ENCODE measurements at places on chromosomes 6 and 20.
A peak's percentile ranks its signal among the peaks of the same experiment; 100 is the strongest.

- DNase-seq, result no peak
These were observed 31.1 kb upstream of the STXBP5 start for GRCh38 chr6:147173140-147173539.

DNA sequence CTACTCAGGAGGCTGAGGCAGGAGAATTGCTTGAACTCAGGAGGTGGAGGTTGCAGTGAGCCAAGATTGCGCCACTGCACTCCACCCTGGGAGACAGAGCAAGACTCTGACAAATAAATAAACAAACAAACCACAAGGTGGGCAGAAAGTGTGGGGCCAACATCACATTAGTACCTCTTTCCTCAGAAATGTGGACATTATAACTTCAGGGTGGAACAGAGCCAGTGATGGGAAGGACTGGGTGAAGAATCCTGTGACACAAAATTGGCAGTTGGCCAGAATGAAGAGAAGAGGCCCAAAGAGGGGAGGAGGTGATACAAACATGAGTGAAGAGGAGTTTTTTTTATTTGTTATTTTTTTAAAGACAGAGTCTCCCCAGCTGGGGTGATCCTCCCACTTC is 50.6 kb downstream of the NUP153 start:
- DNase-seq, result no peak

DNA sequence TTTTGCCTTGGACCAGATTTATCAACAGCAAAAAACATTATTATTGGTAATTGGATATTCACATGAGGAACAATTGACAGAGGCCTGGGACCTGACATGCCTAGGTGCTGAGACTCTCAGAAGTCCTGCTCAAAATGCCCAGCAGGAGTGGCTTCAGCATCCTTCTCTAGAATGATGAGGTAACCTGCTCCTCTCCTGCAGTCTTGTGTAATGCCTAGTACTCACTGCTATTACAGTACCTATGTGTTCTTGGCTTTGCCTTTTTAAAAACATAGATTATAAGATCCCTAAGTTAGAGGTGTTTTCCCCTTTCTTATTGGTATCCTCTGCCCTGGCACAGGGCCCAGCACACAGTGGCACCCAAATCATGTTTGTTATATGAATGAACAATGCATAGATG is 230.9 kb downstream of the PKHD1 start:
- no peak for DNase-seq

DNA sequence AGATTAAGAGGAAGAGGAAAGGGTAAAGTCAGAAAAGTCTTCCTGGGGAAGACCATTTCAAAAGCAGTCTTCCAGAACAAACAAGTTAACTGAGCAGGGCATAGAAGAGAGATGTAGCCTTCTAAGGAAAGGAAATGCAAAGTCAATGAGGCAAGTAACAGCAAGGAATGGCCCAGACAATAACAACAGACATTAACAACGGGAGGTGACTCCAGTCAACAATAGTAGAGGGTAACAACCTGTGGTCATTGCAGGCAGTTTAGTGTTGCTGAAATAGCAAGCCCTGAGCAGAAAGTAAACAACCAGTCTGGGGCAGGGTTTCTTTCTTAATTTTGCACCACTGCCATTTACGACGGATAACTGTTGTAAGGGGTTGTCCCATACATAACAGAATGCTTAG is 2.1 kb downstream of the MDN1 start:
- no peak for DNase-seq

GRCh38 chr20:17751640-17752039 is 51.9 kb downstream of the BANF2 start:
- DNase-seq, result no peak

DNA sequence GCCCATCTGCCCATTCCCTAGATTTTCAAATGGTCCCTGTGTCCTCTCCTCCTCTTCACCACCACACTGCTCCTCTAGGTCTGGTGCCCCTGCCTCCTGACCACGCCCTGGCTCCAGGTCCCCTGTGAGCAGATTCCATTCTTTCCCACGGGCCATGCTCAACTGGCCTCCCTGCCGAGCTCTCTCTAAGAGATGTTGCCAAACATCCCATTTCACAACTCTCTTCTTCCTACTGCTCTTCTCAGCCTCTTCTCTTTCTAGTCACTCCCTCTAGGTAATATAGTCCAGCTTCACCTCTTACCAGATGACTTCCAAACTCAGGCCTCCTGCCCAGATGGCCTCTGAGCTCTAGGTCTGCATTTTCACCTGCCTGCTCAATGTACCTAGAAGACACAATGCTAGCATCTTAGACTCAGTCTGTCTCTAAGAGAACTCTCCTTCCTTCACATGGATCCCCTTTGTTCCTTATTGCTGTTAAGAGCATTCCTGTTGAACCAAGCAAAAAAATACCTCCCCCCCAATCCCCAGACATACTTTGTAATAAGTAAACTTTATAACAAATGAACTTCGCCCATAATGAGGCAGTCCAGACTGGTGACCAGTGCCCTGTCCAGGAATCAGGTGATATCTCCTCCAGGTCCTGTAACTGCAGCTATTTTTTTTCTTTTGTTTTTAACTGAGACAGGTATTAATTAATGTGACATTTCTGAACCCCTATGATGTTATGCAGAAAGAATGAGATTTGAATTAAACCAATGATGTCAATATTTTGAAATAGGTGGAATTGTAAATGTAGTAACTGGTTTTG is 79.0 kb downstream of the LYRM4 start:
- no peak for DNase-seq

GRCh38 chr6:104711371-104711770 is 148.3 kb downstream of the HACE1 start:
- DNase-seq, result peak; percentile 45

GRCh38 chr6:168021581-168021980 is 24.1 kb downstream of the KIF25 start:
- no peak for DNase-seq

- no peak for DNase-seq
These were observed 235.1 kb upstream of the FOXQ1 start for GRCh38 chr6:1076531-1077459.

- DNase-seq, result no peak
These were observed 40.0 kb downstream of the SF3B5 start for GRCh38 chr6:144055121-144055931.

- no peak for DNase-seq
These were observed 47.4 kb downstream of the PDE10A start for GRCh38 chr6:165615636-165616035.

DNA sequence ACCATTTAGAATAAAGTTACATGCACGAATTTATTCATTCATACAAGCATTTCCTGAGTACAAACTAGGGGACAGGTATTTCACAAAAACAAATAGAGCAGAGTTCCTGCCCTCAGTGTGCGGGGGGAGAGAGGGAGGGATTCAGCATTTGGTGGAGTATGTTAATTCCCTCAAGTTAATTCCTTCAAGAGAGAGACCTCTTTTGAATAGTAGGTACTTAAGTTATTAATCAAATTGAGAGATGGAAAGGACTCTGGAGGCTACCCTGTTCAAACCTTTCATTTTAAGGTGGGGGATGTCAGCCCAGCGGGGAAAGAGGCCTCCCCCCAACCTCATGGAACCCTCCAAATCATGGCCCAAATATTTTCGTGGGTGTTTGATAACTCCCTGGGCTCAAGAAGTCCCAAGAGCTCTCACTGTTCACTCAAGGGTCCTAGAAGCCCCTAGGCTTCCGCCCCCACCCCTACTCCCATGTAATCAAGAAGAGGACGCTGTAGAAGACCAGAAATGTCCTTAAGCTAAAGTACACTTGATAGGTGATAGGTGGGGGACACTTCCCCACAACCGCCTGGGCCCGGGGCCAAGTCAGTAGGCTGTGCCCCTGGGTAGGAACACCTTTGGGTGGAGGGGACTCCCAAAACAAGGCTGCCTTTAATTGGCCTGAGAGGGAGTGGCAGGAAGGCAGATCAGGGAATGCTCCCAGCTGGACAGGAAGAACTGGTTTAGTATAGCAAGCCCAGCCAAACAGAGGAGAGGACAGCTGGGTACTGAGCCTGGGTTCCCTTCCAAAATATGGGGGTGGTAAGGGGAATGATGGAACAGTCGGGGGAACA is 2.9 kb downstream of the SDC4 start:
- DNase-seq, result no peak

DNA sequence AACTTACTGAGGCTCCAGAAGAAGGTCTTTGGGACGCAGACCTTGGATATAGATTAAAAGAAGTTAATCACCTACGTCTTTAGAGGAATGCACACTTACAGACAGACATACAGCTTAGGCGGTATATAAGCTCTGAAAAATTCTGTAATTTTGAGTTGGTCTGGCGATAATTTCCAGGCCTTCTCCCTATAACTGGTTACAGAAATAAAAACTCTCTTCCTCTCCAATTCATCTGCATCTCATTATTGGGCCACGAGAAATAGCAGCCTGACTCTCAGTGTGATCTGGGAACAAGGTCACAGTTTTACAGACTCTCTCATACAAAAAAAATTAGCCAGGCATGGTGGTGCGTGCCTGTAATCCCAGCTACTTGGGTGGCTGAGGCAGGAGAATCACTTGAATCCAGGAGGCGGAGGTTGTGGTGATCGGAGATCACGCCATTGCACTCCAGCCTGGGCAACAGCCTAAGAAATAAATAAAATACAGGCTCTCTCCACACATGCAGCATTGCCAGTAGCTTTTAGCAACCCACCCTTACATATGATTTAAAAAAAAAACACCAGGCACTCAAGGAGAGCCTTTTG is 4.7 kb downstream of the ZBTB24 start:
- no peak for DNase-seq

GRCh38 chr20:48809673-48810072 is 18.1 kb downstream of the PREX1 start:
- DNase-seq, result no peak

GRCh38 chr20:62730481-62730880 is 21.8 kb downstream of the NTSR1 start:
- DNase-seq, result no peak

DNA sequence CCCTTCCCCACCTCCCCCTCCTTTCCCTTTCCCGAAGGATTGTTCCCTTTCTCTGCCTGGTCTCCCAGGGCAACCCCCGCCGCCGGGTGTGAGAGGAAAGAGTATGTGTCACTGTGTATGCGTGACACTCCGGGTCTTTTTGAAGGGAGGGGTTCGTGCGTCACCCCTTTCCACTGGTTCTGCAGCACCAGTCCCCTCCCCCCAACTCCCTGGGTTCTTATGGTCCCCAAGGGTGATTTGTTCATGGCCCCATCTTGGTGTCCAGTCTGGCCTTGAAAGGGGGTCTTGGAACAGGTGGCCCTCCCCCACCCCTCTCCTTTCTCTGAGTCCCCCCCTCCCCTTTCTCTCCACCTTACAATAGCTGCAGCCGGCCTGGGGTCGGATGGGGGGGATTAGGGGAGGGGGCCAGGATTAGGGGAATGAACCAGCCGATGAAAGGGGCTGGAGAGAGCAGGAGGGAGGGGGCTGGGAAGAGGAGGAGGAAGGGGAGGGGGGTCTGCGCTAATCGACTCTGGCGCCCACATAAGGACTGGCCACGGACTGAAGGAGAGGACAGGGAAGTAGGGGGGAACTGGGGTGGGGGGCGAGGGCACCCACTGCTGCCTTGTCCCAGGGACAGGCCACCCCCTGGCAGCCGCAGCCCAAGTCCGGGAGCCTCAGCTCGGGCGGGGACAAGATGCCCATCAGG is 1.3 kb upstream of the RING1 start:
- DNase-seq, result no peak

- no peak for DNase-seq
These were observed 16.8 kb upstream of the PLCB4 start for GRCh38 chr20:9052136-9052535.

- no peak for DNase-seq
These were observed 56.7 kb downstream of the APCDD1L start for GRCh38 chr20:58458342-58459057.

DNA sequence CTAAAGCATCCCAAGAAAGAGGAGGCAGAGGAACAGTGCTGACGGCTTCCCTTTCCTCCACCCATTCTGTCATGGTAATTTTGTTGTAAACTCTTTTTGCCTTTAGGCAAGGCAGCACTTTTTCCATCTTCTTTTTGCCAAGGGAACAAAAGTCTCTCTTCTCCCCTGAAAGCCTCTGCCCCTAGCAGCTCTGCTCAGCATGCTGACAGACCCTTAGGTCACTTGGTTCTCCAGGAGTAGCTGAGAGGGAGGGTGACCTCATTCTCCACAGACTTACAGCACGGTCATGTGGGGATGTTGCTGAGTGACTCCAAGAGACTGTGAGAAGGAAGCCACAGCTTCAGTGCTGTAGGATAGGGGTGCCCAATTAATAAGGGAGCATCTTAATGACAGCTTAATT is 81.1 kb upstream of the RALGAPA2 start:
- DNase-seq, result no peak

- no peak for DNase-seq
These were observed 75.3 kb upstream of the RIPOR2 start for GRCh38 chr6:25010902-25011625.

- DNase-seq, result no peak
These were observed at the start of gene KCNG1 for GRCh38 chr20:51022803-51023616. TSS of gene KCNG1 (minus strand) at chr20:51023107. CDS start at chr20:51010338, 12,769 bp downstream.

- DNase-seq, result no peak
These were observed 101.9 kb downstream of the FIG4 start for GRCh38 chr6:109793021-109793420.

DNA sequence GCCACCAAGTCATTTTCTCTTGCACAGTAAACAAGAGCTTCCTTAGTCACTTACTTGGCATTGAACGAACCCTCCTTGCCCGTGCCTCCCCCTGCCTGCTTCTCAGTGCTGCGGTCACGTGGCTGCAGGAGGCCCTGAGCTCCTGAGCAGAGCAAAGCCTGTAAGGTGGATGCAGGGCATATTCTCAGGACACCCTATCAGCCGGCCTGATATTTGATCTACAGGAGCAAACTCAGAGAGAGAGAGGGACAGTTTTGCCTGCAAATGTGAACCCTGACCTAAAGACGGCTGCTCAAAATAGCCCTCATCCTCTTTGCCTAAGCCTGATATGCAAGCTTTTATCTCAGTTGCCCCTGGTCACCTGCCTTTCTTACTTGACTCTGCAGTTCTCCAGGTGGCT is 93.0 kb upstream of the POPDC3 start:
- DNase-seq, result no peak

DNA sequence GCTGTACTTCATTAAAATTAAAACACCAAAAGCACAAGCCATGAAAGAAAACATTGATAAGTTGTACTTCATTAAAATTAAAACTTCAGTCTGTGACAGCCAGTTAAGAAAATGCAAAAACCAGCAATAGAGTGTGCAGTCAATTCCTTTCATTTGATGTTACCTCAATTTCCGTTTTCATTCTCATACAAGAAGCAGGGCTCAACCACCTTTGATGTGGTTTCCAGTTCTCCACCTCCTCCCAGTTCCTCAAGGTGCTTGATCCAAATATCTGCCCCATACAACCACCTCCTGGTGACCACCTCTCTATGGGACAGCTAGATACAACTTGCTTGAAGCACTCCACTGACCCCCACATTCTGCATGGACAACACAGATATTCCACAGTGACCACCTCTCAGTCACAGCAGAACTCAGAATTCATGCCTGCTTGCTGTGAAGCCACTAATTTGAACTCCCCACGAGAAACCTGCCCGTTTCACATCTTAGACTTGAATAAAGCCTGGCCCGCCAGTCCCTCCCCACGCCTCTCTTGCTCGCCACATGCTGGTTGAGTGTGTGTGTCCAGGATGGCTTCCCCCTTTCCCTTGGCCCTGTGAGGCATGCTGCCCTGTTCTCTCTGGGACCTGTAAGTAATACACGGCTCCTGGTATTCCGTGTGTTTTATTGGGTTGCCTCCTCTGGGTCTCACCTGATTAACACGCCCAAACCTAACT is 66.1 kb downstream of the FAM50B start:
- no peak for DNase-seq

GRCh38 chr20:33947709-33948295 is 45.9 kb upstream of the RALY start:
- DNase-seq, result no peak

- DNase-seq, result no peak
These were observed 226.1 kb upstream of the CEP162 start for GRCh38 chr6:84453499-84453898.

GRCh38 chr20:479487-479886 is 17.2 kb upstream of the TBC1D20 start:
- no peak for DNase-seq

- DNase-seq, result peak; percentile 47
These were observed 39.1 kb downstream of the ILRUN start for GRCh38 chr6:34657307-34657978.

Measured in AG04449 (cell line).